Suprapubic skin (tissue), 4 donors: ENCODE measurements at places on chromosomes 11 and 22. TPM values are rescaled to one million over a fixed set of nuclear protein-coding genes. Genes with fewer than 3 reads are reported as not detected.

- H3K4me1 ChIP-seq: peaks cover 11% of the 10 kb centered on the region
- H3K27me3 ChIP-seq: no peaks in the 10 kb centered on the region
- peaks cover 89% of the 10 kb centered on the region for H3K36me3 ChIP-seq
Measured at GRCh38 chr22:35334004-35334403, 34.3 kb downstream of the TOM1 start.

GRCh38 chr11:71425409-71425808 is 22.8 kb downstream of the DHCR7 start:
- H3K4me1 ChIP-seq: peaks cover 16% of the 10 kb centered on the region
- H3K36me3 ChIP-seq: no peaks in the 10 kb centered on the region
- H3K27ac ChIP-seq: no peak overlapping the region
- peaks cover 34% of the 10 kb centered on the region for H3K27me3 ChIP-seq
- no peak overlapping the region for H3K4me3 ChIP-seq

GRCh38 chr11:100403816-100404215 is 283.3 kb upstream of the ARHGAP42 start:
- DNase-seq: no peak
- no peak overlapping the region for H3K27ac ChIP-seq
- H3K36me3 ChIP-seq: no peaks in the 10 kb centered on the region
- H3K4me1 ChIP-seq: no peaks in the 10 kb centered on the region
- no peaks in the 10 kb centered on the region for H3K27me3 ChIP-seq

CUL5 gene
- total RNA-seq: 24.8 TPM

KRTAP5-9 gene
- 1.4 TPM for total RNA-seq

LRRC32 gene
- total RNA-seq: 23.2 TPM

TLCD5 gene
- total RNA-seq: 0.83 TPM

DNA sequence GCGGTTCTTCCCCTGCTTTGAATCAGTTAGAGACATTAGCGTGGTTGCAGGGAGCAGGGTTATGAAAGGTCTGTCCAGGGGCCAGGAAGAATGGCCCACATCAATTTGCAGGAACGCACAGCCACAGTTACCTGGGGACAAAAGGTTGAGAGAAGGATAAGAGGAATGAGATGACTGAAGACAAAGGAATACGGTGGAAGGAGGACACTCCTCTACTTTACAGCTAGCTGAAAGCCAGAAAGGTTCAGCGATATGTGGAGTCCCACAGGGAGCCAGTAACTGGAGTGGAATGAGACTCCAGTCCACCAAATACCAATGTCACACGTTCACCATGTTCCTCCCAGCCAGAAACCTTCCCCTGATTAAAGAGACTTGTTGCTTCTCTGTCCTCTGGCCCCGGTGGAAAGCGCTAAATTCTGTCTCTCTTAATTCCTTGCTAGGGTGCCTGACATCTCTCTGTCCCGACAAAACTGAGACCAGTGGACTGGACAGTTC is 10.7 kb downstream of the XNDC1N start:
- peaks cover 63% of the 10 kb centered on the region for H3K36me3 ChIP-seq
- no peaks in the 10 kb centered on the region for H3K4me1 ChIP-seq
- H3K27ac ChIP-seq: no peak overlapping the region
- H3K27me3 ChIP-seq: no peaks in the 10 kb centered on the region
- no peak overlapping the region for H3K4me3 ChIP-seq

- H3K36me3 ChIP-seq: no peaks in the 10 kb centered on the region
- no peak for DNase-seq
- no peaks in the 10 kb centered on the region for H3K4me1 ChIP-seq
- no peak overlapping the region for H3K4me3 ChIP-seq
- peaks cover 2% of the 10 kb centered on the region for H3K27me3 ChIP-seq
- H3K27ac ChIP-seq: no peak overlapping the region
Measured at GRCh38 chr11:30377347-30377746, 54.4 kb downstream of the ARL14EP start.

LARGE2 gene
- 33.7 TPM for total RNA-seq

PRR33 gene
- total RNA-seq: not detected

DNA sequence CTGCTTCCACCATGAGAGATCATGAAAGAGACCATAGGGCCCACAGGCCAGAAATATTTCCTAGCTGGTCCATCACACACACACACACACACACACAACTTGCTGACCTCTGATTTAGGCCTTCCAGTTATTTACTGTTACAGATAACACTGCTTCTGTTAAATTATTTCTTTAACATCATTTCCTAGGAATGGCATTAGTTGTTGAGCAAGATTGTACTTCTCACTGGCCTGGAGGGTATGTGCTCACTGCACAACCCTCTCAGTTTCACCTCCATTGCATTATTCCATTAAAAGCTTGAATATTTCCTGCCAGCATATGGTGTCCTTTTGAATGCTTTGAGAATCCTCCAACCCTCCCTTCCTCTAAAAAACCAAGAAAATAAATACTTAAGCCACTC is 104.4 kb downstream of the MICAL2 start:
- DNase-seq: no peak
- H3K27ac ChIP-seq: no peak overlapping the region
- peaks cover 9% of the 10 kb centered on the region for H3K4me1 ChIP-seq
- no peak overlapping the region for H3K4me3 ChIP-seq
- H3K27me3 ChIP-seq: no peaks in the 10 kb centered on the region

RAG2 gene
- total RNA-seq: not detected

DNA sequence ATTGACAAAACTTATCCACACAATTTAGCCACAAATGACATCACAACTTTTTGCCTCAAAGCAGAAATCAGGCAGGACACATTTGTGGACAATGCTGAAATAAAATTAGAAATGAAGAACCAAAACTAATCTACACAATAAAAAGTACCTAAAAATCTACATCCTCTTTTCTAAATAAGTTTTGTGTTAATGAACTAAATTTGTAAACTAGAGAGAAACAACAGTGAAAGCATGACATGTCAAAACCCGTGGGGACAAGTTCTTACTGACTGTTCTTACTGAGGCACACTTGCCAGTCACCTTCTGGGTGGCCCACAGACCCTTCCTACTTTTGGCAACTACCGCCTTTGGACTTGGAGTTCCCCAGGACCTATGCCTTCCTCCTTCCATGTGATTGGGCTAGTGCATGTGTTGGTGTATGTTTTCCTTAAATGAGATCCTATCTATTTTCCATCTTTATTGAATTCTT is 60.7 kb upstream of the MUC15 start:
- no peaks in the 10 kb centered on the region for H3K36me3 ChIP-seq
- H3K27ac ChIP-seq: no peak overlapping the region
- H3K4me1 ChIP-seq: no peaks in the 10 kb centered on the region

DNA sequence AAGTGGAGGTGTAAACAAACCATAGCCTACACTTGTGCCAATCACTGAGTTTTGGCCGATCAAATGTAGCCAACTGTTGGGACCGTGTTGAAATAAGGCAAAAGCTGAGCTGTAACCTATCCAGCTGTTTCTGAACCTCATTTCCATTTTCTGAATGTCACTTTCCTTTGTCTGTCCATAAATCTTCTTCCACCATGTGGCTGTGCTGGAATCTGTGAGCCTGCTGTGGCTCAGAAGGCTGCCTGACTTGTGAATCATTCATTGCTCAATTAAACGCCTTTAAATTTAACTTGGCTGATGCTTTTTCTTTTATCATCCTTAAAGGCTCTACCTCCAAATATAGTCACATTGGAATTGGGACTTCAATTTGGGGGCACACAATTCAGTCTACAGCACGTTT is 203.1 kb upstream of the MPPED2 start:
- no peaks in the 10 kb centered on the region for H3K36me3 ChIP-seq
- no peak overlapping the region for H3K4me3 ChIP-seq
- H3K27me3 ChIP-seq: no peaks in the 10 kb centered on the region
- DNase-seq: no peak
- H3K27ac ChIP-seq: no peak overlapping the region

GRCh38 chr11:130785380-130786116 is 130.7 kb downstream of the SNX19 start:
- no peak overlapping the region for H3K4me3 ChIP-seq
- peaks cover 3% of the 10 kb centered on the region for H3K4me1 ChIP-seq

DNA sequence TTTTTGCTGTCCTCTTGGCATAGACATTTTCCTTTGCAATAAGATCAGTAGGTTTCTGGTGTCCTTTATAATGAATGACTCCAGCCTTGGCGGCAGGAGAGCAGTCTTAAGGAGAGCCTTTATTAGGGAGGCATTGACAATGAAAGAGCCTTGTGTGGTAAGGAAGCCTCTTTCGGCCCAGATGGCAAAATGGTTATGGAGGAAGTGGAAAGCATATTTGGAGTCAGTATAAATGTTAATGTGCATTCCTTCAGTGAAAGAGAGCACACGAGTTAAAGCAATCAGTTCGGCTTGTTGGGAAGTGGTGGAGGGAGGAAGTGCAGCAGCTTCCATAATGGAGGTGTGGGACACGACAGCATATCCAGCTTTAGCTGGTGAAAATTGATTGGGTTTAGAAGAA is 18.1 kb upstream of the ANO1 start:
- no peak overlapping the region for H3K27ac ChIP-seq
- no peak overlapping the region for H3K4me3 ChIP-seq
- H3K4me1 ChIP-seq: peaks cover 11% of the 10 kb centered on the region
- no peaks in the 10 kb centered on the region for H3K27me3 ChIP-seq
- DNase-seq: no peak

DNA sequence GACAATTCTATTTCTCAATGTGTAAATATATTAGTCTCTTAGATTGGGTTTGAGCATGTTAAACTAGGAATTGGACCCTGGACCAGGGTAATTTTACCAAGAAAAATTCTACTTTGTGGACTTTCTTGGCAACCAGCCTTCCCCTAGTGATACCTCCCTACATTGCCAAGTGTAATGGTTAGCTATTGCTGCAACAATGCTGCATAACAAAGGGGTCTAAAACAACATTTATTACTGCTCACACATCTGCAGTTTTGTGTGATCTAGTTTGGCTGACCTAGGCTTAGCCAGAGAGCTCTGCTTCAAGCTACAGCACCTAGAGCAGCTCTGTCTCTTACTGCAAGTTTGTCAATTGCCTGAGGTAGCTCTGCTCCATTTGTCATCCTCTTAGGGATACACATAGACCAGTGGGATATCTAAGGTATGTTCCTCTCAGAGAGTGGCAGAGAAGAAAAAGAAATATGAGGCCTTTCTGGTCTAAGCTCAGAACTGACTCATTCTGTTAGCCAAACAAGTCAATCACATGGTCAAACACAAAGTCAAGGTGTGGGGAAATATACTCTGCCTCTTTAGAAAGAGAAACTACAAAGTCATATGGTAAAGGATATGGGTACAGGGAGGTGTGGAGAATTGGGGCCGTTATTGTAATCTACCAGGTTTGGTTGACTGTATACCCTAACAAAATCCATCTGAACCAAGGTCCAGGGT is 2.0 kb upstream of the LAYN start:
- DNase-seq: no peak
- H3K4me1 ChIP-seq: peaks cover 22% of the 10 kb centered on the region
- H3K27ac ChIP-seq: no peak overlapping the region
- H3K27me3 ChIP-seq: peaks cover 44% of the 10 kb centered on the region

- H3K27ac ChIP-seq: no peak overlapping the region
- H3K4me3 ChIP-seq: no peak overlapping the region
- H3K4me1 ChIP-seq: no peaks in the 10 kb centered on the region
- no peak for DNase-seq
- no peaks in the 10 kb centered on the region for H3K36me3 ChIP-seq
Measured at GRCh38 chr11:72871119-72871518, 56.9 kb downstream of the ATG16L2 start.

DNA sequence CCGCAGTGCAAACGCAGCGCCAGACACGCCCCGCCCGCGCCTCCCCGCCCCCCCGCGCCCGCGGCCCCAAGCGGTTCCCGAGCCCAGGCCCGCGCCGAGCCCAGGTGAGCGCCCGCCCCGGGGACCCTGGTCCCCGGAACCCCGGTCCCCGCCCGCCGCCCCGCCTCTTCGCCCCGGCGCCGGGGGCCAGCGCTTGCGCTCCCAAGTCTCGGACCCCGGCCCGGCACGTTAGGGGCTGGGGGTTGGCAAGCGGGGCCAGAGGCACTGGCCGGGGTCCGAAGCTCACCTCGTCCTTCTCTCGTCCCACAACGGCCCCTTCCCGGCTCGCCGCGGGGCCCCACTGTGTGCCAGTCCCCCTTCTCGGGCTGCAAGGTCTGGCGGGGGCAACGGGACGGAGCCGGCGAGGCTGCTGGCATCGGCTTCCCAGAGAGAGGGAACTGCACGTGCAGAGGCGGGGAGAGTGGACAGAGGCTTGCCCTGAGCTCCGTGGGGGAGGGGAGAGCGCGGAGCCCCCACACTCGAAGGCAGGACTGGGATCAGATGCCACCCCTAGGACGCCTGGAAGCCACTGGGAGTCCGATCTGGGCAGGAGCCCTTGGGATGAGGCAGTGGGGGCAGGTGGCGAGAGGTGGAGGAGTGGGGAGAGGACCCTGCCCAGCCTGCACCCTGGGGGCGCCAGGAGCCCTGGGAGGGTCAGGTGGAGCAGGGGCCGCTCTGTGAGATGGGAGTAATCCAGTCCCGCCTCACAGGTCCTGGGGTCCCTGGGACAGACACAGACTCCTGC is 1.8 kb upstream of the AIFM3 start:
- H3K27me3 ChIP-seq: no peaks in the 10 kb centered on the region
- no peak overlapping the region for H3K27ac ChIP-seq
- H3K4me3 ChIP-seq: peak overlapping the region; percentile 45
- no peaks in the 10 kb centered on the region for H3K36me3 ChIP-seq
- DNase-seq: no peak
- H3K4me1 ChIP-seq: peaks cover 18% of the 10 kb centered on the region

DNA sequence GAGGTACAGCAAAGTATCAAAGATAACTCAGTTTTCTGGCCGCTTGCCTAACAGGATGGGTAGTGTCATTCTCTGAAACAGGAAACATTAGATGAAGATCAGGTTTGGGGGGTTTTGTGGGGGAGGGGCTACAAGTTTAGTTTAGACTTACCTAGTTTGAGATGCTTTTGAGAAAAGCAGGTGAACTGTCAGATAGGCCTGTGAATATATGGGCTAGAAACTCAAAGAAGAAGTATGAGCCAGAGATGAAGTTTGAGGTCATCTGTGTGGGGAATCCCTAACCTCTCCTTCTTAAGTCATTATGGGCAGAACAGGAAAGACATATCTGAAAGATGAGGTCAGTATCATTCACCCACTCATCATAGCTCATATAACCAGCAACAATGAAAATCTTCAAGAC is 11.9 kb downstream of the HOATZ start:
- H3K27ac ChIP-seq: no peak overlapping the region
- H3K27me3 ChIP-seq: no peaks in the 10 kb centered on the region
- no peaks in the 10 kb centered on the region for H3K36me3 ChIP-seq
- H3K4me3 ChIP-seq: no peak overlapping the region
- no peaks in the 10 kb centered on the region for H3K4me1 ChIP-seq

MYEOV gene
- 9.9 TPM for total RNA-seq

OR52N4 gene
- total RNA-seq: not detected
